ENCODE measurements at places on chromosomes 3 and 15.
A peak's percentile ranks its signal among the peaks of the same experiment; 100 is the strongest.

DNA sequence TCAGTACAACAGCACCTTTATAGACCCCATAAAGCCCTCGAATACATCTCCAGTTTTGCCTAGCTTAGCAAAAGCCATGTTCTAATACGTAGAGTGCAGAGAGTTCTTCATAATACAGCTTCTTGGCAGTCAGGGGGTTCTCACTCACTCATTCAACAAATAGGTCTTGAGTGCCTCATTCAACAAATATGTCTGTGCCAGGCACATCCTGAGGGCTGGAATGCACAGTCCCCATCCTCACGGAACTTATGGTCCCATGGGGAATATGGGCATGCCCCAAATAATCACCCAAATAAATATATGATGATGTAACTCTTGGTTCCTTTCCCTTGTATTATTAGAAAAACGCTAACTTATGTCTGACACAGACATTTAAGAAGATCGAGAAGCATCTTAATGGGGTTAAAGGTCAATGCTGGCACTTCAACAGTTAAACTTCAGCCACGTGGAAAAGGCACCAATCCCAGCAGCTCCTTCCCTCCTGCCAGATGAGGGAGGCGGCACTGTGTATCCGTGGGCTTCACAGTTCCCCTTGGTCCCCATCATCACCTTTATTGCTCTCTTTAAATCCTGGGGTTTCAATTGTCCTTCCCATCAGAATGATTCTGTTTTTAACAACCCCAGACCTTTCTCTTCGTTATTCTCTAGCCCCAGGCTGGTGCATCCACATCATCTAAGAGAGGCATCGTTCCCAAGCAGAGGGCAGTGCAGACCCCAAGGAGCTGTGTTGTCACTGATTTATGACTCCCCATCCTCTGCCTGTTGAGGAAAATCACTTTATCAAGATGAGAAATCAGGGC is 18.9 kb upstream of the SEMA5B start:
- no peak for DNase-seq

GRCh38 chr3:166570102-166570501 is 732.9 kb upstream of the BCHE start:
- DNase-seq, result no peak

GRCh38 chr3:175349168-175349567 is 490.0 kb downstream of the NAALADL2 start:
- DNase-seq, result no peak

- DNase-seq, result no peak
Measured at GRCh38 chr3:182450942-182451787, 342.1 kb upstream of the ATP11B start.

DNA sequence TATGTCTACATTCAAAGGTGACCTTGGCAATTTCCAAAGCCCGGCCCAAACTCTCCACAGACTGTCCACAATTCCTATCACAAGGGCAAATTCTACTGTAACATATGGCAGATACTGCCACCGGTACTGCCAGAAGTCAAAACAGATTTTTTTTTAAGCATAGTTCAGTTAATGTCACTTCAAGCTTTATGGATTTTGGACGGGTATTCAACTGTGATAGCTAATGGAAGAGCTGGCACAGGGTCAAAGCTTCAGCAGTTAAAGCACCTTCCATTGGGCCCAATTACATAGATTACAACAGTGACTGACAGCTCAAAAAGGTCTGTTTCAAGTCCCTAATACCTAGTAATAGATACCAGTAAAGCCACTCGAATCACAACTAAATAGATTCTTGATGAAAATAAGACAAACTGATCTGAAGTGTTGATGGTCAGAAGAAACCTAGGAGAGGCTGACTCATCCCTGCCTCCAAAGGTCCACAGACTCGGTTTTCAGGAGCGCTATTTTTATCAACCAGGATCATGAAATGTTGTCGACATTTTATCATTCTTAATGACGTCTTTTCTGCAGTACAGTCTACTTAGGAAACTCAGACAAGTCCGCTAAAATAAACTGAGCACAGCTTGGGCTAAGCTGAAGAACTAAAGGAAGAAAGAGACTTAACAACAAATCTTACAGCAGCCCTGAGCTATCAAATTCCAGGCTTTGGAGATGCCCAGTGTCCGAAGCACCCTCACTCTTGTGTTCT is 38.7 kb downstream of the ANXA2 start:
- no peak for DNase-seq

GRCh38 chr3:126056681-126057500 is 27.0 kb downstream of the SLC41A3 start:
- DNase-seq, result no peak

- peak; percentile 50 for DNase-seq
Measured at GRCh38 chr15:68256675-68257450, 20.7 kb upstream of the FEM1B start.

- no peak for DNase-seq
Measured at GRCh38 chr3:95341314-95341713, 1278.5 kb downstream of the NSUN3 start.

GRCh38 chr15:67548236-67548852 is 5.8 kb downstream of the MAP2K5 start:
- no peak for DNase-seq

- no peak for DNase-seq
Measured at GRCh38 chr3:161866176-161866575, 369.6 kb downstream of the OTOL1 start.

- DNase-seq, result no peak
Measured at GRCh38 chr3:167783781-167784180, 48.3 kb downstream of the SERPINI1 start.

DNA sequence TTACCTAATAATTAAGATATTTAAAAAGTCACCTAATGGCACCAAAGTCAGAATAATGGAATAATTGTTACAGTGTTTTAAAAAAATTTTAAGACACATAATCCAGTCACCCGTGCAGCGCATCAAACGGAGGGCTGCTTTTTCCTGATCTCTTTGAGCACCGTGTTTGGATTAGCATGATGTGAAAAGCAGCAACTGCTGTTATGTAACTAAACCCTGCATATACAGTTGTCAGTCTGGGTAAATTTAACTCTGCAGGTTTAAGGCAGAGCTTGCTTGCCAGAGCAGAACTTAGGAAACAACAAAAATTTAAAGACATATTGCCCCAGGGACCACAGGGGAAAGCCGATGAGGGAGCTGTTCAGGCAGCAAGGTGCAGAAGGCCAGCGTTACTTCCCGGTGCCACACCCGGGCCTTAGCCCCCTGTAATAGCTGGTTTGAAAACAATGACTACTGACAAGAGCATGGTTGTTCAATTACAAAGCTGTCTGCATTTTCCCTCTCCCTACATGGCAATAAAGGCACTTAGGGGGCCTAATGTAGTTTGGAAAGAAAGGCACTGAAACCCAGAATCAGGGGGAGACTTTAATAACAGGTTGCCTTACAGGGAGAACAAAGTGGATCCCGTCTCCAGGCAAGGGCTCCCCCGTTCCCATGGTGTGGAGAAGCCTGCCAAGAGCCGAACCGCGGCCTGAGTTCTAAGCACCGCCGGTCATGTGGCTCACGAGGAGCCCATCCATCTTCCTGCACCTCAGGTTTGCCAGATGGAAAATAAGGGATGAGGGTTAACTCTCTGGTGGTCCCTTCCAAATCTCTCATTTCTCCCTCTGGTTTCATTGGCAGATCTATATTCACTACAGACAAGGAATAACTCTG is 32.2 kb downstream of the RORA start:
- DNase-seq, result no peak

DNA sequence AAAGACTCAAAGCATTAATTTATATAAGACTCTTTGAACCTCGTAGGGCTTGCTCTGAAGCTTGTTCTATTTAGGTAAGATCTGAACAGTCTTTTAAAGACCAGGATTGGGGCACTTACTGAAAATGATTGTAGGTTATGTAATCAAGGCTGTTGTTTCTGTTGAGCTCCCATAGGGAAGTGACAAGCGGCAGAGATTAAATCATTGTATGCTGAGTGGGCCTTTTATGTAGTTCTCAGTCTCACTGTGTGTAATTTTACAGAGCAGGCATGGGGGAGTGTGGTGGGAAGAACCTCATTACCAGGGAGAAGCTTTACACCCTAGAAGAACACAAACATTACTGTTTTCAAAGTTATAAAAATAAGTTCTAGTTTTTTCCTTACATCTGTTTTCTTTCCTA is 160.0 kb upstream of the SNTN start:
- no peak for DNase-seq

DNA sequence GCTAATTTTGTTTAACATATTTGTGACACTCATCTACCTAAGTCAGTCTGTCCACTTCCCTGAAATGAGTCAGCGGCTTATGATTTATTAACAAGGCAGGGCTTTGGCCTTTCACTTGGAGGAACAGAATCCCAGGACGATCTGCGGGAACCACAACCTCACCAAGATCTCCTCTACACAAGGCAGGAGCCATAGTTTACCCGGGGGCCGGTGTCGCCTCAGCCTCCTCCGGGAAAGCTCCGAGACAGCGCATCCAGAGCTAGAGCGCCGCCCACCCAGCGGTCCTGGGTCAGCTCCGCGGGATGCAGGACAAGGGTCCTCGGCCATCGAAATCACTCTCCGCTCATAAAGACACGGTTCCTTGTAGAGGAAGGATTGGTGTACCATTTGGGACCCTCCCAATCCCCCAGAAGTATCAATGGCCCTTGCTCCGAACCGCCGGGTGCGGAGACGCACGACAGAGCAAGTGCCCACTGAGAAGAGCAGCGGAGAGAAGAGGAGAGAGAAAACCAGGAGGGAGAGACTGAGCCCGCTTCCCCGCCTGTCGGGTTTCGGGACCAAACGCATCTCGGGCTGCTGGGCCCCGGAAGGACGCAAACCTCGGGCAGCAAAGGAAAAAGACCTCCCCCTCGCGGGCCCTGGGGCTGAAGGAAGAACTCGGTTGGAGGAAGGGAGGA is 13.1 kb upstream of the ALCAM start:
- no peak for DNase-seq

GRCh38 chr3:133490468-133491351 is 82.8 kb upstream of the CDV3 start:
- peak; percentile 71 for DNase-seq

DNA sequence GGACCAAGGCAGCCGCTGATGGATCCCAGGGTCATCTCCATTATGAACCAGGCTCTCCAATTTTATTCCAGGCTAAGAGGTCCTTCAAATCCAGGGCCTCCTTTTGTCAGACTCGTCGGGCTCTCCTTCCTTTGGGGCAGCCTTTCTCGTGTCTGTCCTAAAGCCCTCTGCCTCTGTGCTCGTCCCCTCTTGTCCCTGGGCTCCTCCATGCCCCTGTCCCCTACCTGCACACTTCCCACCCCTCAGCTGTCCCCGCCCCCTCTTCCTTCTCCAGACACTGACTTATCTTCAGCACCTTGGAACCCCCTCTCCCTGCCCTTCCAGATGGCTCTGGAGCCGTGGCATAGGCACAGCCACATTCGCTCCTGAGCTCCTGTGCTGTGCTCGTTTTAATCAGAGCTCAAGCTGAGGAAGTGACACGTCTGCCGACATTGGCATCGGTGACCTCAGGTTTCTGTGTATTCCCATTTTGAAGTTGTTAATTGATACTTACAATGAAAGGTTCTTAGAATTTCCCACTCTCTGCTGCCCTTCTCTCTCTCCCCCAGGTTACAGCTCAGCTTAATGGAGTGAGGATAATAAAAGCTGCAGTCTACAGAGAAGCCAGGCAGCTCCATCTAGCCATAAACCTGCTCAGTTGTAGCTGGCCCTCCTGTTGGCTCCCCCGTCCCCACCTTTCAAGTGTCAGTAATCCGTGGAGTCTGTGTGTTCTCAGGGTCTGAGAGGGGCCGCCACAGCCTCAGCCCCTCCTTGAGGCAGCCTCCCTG is 51.1 kb upstream of the SEC22A start:
- DNase-seq, result no peak

DNA sequence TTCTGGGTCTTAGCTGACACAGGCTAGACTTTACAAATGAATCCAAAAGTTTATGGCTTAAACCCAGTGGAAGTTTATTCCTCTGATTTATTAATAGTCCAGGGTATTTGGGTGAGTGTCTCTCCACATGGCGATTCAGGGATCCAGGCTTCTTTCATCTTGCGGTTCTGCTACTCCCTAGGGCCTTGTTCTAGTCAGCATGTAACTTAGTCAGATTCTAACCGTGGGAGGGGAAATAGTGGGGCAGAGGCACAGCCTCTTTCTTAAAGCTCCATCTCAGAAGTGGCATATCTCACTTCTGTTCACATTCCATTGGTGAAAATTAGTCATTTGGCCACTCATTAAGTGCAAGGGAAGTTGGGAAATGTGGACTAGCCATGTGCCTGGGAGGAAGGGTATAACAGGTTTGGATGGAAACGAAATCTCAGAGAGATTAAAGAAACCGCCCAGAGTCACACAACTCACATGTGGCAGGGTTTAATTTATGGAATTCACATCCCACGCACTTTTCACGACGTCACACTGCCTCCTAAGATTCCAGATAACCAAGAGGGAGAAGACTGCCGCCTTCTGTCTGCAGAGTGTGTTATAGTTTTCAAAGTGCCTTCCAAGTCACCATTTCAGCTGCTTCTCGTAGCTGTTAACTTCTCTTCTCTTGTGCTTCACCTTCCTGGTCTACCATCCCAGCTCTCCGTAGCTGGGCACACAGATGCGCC is 11.4 kb upstream of the RASGRF1 start:
- no peak for DNase-seq

GRCh38 chr15:76342382-76343201 is 6.0 kb downstream of the ISL2 start:
- no peak for DNase-seq

GRCh38 chr15:57872281-57873030 is 165.9 kb downstream of the POLR2M start:
- no peak for DNase-seq

GRCh38 chr3:185283374-185283935 is 29.6 kb upstream of the EHHADH start:
- DNase-seq, result no peak

GRCh38 chr3:72892870-72893269 is 5.0 kb downstream of the GXYLT2 start:
- no peak for DNase-seq

DNA sequence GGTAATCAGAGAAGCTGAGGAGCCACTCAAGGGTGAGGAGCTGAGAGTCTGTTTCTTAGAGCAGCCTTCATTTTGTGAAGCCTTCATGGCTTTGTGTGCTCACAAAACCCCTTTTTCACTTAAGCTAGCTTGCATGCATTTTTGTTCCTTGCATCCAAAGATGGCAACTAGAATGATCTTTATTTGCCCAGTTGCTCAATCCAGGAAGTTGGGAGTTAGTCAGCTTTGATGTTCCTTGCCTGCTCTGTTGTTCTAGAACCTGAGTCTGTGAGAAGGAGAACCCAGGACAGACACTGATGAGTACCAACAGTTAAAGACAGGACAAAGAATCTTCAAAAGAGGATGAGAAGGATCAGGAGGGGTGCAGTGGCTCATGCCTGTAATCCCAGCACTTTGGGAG is 81.8 kb downstream of the IL20RB start:
- DNase-seq, result no peak

DNA sequence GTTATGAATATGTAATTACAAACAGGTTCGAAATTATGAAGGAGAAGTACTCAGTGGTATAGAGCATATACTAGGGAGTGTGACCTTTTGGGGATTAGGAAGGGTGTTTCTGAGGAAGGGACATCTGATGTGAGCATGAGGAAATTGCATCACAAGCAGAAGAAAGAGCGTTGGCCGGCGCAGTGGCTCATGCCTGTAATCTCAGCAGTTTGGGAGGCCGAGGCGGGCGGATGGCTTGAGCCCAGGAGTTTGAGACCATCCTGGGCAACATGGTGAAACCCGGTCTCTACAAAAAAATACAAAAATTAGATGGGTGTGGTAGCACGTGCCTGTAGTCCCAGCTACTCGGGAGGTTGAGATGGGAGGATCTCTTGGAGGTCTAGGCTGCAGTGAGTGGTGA is 6.9 kb downstream of the CMTM7 start:
- DNase-seq, result no peak

All from stimulated activated CD8-positive, alpha-beta memory T cell treated with anti-CD3 and anti-CD28 coated beads, Interleukin-2, amount 100 ng/mL, for 48 hours (primary cell).